Skin of body (tissue), 3 donors: ENCODE measurements at places on chromosomes 11 and 22. TPM values are rescaled to one million over a fixed set of nuclear protein-coding genes. Genes with fewer than 3 reads are reported as not detected.

GRCh38 chr11:70071996-70072395 lies 6.1 kb upstream of the ANO1 start:
- DNase-seq, result no peak

DNA sequence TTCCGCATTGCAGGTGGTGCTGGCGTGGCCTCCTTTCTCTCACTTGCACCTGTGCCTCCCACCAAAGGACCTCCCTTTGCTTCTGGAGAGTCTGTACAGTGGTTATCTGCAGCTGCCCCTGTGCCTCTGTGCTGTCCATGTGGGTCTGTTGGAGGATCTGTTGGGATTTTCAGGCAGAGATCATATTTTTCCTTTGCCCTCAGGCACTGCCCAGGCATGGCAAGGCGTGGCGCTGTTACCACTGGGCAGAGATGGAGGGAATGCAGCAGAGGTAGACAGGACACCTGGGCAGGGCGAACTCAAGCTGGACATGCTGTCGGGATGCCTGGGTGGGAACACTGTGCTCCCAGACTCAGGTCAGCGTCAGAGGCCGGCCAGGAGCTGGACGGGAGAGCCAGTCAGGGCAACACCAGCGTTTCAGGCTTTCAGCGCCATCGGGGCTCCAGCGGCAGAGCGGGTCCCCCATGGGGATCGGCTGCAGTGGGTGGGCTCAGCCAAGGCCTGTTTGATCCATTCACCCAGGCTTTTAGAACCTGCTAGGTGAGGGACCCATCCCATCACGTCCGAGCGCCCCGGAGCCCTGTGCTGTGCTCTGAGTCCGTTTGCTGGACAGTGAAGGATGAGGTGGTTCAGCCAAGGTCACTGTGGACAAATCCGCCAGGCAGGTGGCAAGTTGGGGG lies 718.9 kb downstream of the BRD1 start:
- no peak for DNase-seq

DNA sequence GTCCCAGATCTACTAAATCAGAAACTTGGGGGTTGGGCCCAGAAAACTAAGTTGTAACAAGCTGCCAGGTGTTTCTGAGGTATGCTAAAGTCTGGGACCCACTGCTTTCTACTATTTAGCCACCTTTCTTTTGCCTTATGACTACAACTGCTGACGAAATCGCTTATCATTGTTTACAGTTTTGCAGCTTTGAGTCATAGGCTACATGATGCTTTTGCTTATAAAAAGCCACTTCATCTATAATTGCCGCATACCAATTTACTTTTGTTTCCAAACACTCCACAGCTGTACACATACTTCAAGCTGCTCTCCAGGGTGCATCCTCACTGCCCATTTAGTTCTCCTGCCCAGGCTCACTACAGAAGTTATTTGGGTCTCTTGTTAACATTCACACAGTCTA lies 144.7 kb downstream of the ENTHD1 start:
- DNase-seq, result no peak

DNA sequence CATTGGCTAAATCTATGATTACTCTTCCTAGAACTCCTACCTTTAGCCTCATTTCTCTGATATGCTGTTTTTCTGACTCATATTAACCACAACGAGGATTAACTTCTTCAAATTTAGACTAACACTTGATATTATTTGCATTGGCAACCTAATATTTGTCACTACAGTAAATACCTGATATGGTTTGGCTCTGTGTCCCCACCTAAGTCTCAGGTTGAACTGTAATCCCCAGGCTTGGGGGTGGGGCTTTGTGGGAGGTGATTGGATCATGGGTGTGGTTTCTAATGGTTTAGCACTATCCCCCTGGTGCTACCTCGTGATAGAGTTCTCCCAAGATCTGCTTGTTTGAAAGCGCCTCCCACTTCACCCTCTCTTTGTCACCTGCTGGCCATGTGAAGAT lies 17.1 kb upstream of the MED17 start:
- DNase-seq, result no peak

DNA sequence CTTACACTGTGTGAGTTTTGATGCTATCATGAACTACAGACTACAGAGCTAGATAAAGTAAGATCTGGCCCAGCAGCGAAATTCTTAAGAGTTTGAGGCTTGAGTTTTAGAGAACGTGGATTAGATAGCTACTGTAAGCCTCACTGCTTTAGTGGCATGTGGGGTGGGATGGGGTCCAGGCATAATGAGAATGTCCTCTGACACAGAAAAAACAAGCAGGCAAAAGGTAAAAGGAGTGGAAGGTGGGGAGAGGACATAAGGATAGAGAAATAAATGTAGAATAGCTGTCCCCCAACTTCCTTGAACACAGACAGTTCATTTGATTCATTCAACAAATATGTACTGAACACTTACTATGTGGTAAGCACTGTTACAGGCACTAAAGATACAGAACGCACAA lies 324.5 kb upstream of the PITPNB start:
- no peak for DNase-seq

DNA sequence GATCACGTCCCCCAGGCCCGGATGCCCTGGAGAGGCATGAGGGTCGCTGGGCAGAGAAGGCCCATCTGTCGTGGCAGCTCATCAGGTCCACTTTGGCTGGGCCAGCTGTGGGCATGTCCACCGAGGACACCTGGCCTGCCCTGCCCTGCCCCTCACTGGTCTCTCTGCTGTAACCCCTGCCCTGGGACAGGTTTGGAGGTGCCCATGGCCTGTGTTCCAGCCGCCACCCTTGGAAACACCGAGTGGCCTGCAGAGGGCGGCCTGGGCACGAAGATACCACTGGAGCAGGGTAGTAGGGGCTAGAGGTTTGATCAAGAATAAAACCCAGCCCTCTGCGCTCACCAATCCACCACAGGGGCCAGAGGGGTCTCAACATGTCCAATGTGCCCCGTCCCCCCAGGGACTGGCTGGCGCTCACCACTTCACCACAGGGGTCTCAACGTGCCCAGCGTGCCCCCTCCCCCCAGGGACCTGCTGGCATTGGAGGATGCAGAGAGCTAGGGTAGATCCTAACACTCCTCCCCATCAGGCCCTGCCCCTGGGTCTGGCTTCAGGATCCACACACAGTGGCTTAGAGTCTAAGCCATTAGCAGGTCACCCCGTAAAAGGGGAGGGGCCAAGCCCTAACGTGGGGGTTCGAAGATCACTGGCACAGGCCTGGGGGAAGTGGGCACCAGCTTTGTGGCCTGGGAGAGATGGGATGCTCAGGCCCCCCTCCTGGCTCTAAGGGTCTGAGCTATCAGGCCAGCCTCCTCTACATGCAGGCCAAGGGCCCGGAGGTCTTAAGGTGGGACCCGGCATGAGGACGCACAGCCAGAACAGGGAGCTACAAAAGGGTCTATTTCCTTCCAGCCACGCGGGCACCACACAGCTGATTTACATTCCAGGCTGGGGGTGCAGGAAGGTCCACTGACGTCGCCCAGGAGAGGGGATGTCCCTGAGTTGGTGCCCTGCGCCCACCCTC lies 1.3 kb upstream of the HDAC10 start:
- DNase-seq, result no peak

DNA sequence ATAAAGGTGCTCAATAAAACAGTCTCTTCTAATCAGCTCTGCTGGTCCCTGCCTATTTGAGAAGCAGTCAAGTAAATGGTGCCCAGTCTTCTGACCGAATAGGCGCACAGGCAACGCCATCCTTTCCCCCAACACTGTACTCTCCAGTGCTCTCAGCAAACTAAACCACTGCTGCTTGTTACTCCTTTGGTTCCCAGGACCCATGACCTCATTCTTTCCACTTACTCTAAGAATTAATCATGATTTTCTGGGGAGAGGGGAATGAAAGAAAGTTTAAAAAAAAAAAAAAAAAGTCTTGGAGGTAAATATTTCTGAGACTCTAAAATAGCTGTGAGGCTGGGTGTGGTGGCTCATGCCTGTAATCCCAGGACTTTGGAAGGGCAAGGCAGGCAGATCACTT lies 63.7 kb downstream of the SGSM3 start:
- DNase-seq, result no peak

GRCh38 chr11:10892250-10892649 lies 34.4 kb upstream of the ZBED5 start:
- no peak for DNase-seq

DNA sequence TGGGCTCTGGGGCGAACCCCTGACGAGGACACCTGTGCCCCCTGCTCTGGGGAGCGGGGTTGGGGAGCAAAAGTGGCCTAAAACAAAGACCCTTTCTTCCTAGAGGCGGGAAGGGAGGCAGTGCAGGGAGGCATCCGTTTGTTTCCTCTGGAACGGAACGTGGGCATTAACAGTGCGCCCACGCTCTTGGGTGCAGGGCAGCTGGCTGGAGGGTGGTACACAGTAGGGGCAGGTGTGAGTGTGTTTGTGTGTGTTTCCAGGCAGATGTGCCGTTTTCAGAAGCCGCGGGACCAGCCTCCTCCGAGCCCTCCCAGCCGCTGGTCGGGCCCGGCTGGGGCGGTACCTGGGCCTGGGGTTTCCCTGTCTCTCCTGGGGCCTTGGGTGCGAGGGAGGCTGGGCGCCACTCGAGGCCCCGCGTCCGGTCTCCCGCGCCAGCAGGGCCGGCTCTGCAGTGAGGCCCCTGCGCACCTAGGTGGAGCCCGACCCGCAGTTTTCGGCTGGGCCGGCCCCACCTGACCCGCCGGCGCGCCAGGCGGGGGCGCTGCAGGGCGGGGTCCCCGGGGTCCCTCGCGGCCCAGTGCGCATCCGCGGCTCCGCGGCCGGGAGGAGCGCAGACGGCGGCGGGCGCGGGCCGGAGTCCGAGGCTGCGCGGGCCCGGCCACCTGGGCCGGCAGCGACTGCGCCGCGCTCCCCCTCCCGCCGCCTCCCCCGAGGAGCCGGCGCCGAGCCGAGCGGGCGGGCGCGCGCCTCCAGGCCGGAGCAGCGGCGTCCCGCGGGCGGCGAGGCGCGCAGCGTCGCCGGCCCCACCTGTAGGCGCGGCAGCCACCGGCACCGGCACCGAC lies 1252.7 kb downstream of the BRD1 start:
- no peak for DNase-seq

- DNase-seq, result no peak
These were observed 54.4 kb downstream of the ALX4 start for GRCh38 chr11:44255406-44256071.

DNA sequence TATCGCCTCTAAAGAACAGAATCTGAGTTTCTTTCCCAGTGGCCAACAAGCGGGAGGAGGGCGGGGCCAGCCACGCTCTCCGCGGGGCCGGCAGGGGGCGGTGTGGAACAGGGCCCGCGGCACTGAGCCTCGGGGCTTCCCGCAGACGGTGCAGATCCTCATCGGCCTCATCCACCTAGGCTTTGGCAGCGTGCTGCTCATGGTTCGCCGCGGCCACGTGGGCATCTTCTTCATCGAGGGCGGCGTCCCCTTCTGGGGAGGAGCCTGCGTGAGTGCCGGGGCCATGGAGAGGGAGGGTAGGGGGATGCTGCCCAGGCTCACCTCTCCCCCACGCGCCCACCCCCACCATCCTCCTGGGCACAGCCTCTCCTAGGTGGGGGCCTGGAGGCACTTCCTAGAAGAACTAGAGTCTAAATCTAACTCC lies 10.7 kb downstream of the MS4A15 start:
- no peak for DNase-seq

DNA sequence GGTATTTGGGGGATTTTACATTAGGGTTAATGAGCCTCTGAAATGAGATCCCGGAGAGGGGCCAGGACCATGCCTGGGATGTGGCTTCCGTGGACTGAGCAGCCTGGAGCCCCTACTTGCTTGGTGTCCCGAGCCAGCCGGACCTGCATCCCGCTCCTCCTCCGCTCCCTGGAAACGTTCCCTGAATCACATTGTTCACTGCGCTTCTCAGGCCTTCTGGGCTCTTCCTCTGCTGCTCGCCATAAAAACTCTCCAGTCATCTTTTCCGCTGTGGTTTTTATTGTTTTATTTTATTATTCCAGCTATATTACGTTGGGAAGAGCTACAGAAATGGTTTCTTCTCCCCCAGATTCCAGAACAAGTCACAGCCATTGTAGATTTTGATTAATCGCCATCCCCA lies 13.3 kb upstream of the KCNQ1OT1 start:
- peak; percentile 69 for DNase-seq

DNA sequence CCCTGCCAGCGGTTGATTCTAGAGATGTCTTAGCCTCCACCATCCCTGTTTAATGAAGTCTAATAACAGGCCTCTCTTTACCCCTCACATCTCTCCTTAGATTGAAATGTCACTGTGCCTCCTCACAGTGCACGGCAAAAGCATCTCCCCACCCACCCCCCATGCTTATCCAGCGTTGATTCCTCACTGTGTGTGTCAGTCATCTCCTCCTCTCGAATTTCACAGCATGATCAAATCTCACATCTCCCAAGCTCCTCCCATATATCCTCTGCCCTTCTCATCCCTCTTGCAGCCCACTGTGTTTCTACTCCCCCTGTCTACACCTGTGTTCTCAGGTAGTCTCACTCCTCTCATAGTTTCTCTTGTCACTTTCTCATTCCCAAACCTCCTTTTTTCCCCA lies 84.6 kb downstream of the DBX1 start:
- no peak for DNase-seq

DNA sequence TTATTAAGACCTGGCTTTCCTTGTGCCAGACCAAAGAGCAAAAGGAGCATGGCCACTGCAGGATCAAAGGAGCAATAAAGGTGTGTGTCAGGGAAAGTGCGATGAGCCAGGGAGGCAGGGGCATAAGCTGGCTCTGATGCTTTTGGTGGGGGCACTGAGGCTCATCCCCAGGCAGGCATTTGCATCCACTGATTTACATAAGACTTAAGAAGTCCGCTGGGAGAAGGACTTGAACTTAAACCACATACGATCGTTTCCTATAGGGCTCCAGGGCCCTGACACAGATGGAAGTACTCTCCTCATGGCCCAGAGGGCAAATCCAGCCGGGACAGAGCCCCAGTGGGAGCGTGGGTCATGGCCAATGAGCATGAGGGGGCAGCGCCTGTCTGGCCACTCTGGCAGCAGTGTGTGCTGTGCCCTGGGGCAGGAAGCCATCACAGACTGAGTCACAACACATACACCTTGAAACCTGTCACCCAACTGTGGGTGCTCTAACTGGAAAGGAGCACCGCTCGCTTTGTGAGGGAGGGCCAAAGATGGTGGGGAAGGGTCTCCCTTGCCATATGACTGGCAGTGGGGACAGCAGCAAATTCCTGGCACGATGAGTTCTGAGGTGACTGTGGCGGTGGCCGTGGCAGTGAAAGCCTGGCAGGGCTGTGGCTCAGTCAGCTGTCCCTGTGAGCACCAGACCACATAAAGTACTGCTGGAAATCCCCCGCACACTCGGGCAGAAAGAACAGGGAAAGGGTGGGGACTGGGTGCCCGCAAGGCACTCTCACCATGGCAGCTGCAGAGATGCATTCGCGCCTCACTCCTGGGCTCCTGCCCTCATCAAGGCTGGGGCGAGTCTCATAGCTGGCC lies 79.4 kb upstream of the LMO1 start:
- no peak for DNase-seq

GRCh38 chr11:32830413-32830738 lies 649 bp downstream of the PRRG4 start:
- DNase-seq, result no peak

GRCh38 chr11:69055212-69055586 lies 6.5 kb downstream of the TPCN2 start:
- DNase-seq, result no peak

The PRG2 gene
- 6.8 TPM for total RNA-seq

The SLC22A6 gene
- not detected for total RNA-seq

The GAL gene
- 5.3 TPM for total RNA-seq

The PRG3 gene
- total RNA-seq, result 2.9 TPM

The OR4D5 gene
- not detected for total RNA-seq

The OR8G5 gene
- not detected for total RNA-seq

The OR2D3 gene
- total RNA-seq, result not detected

The ART5 gene
- 1.7 TPM for total RNA-seq

The ANKK1 gene
- total RNA-seq, result 1.6 TPM

The WBP2NL gene
- total RNA-seq, result 2.6 TPM

The TMEM218 gene
- total RNA-seq, result 23.1 TPM

The H19 gene
- 7,961 TPM for total RNA-seq

The SMTNL1 gene
- total RNA-seq, result 7.9 TPM

The TENM4 gene
- total RNA-seq, result 27.2 TPM

The CHRDL2 gene
- 0.30 TPM for total RNA-seq

The ART1 gene
- 0.20 TPM for total RNA-seq

The GATD1 gene
- 15.3 TPM for total RNA-seq
